ENCODE measurements at places on chromosomes 3 and 15.
A peak's percentile ranks its signal among the peaks of the same experiment; 100 is the strongest.

GRCh38 chr3:194906229-194906629 lies 220.5 kb downstream of the FAM43A start:
- DNase-seq: no peak

DNA sequence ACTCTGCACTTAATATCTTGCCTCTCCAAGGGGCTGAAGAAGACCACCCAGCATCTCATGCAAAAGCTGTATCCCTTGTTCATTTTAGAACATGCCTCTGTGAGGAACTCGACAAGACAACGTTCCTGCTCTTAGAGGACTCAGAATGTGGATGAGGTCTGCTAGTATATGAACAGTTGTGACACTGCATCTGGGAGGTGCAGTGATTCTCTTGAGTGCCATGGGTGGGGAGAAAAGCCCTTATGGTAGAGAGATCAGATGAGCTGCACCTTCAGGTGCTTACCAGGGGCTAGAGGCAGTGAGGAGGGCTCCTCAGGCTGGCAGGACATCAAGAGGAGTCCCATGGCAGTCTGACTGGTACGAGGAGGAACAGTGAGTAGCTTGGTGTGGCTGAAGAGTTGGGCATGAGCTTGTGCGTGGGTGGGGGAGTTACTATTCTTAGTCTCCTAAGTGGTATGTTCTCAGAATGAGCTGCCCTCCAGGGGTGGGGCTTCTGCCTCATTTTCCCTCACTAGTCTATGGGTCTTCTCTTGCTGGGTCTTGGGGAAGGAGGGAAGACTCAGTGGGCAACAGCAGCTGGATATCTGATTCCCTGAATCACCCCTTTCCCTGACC lies 56.7 kb upstream of the ATP2B2 start:
- DNase-seq: no peak

- peak; percentile 16 for DNase-seq
Measured at GRCh38 chr3:119148493-119149180, 2.7 kb downstream of the TEX55 start.

DNA sequence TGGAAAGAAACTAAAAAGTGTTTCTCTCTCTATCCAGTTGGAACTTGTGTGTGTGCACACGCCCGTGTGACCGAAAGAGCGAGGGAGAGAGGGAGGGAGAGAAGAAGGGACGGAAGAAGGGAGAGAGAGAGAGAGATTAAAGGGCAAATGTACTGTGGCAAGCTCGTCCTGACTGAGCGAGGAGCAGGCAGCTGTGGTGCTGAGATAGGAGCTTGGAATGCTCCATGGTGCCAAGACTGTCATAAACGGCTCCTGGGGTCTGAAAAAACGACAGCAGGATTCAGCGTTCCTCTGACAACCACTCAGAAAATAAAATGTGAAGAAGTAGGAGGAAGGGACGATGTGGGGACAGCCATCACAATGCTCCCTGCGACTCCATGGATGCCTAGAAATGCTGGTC lies 276.0 kb downstream of the SV2B start:
- no peak for DNase-seq

DNA sequence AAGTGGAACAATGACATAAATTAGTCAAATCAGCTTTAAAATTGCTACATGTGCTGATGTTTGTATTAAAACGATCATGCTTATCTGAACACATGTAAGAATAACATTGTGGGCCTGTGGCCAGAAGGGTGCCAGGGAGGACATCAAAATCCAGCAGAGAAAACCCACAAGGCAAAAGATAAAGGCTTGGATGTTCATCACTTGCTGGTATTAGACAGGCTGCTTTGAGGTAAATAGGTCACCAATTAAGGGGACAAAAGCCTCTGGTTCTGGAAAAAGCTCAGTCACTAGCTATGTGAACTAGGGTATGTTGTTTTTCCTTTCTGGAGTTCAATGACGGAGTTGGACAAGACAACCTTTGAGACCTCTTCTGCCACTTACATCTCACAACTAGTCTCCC lies 74.4 kb upstream of the TMEM108 start:
- no peak for DNase-seq

DNA sequence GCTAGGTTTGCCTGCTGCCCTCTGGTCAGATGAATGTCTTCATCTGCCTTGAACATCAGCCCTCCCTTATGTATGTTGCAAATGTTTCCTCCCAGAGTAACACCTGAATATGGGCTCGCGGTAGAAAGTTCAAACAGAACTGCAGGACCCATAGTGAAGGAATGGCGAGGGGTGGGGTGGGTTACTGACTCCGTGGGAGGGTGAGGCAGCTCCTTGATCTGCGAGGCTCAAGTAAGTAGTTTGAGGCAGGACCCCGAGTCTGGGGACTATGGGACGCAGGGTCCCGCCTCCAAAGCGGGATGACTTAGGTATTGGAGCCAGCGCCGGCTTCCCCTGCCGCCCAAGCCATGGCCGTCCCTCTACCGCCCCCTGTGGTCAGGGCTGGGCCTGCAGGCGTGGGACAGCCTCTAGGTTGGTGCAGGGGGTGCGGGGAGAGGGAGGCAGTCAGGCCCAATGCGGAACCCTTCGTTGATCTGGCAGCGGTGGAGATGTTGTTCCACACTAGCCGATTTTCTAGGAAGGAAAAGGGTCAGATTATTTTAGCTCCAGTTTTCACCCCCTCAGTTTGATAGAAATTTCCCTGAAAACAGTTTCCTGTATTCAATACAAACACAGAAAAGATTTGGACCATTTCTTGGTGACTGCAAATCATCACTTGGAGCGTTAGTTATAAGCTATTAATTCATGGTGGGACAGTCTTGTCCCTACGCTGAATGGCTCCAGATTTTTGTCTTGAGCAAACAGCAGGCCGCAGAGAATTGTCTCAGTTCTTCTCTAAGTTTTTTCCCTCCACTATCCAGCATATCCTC lies 72.3 kb downstream of the CORO2B start:
- peak; percentile 42 for DNase-seq
